Epithelial cell of proximal tubule (primary cell): ENCODE measurements at places on chromosomes 13 and 19.

GRCh38 chr13:74006666-74007065, 127.5 kb downstream of the KLF12 start:
- no peak for DNase-seq

DNA sequence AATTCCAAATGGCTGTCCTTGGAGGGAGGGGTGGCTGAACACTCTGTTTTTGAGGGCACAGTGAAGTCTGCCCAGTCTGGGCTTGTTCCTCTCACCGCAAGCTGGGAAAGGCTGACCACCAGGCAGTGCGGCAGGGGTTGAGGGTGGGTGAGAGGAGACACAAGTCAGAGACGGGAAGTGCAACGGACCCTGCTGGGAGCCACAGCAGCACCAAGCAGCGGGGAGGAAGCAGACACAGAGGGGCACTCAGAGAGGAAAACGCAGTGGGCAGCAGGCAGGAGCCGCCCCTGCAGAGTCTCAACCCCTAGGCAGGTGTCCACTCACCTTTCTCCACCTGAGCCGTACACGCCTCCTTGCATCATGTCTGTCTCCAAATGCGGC, 15.6 kb downstream of the AKAP8L start:
- DNase-seq = no peak

GRCh38 chr13:44230736-44231135, 142.9 kb upstream of the SERP2 start:
- DNase-seq = no peak

DNA sequence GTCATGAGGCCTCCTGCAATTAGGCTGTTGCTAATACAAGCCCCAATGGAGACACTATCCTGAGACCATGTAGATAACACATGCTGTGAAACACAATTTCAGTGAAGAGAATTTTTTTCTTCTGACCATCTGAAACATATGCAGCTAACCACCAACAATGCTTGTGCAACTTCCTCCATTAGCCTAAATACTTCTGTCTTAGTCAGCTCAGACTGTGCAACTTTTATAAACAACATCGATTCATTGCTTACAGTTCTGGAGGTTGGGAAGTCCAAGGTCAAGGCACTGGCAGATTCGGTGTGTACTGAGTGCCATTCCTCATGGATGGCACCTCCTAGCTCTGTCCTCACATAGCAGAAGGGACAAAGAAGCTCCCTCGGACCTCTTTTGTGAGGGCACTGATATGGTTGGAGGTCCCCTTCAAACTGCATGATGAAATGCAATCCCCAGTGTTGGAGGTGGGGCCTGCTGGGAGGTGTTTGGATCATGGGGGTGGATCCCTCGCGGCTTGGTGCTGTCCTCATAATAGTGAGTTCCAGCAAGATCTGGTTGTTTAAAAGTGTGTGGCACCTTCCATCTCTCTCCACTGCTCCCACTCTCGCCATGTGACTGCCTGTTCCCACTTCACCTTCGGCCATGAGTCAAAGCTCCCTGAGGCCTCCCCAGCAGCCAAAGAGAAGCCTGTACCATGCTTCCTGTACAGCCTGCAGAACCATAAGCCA, 27.7 kb downstream of the STK24 start:
- no peak for DNase-seq

DNA sequence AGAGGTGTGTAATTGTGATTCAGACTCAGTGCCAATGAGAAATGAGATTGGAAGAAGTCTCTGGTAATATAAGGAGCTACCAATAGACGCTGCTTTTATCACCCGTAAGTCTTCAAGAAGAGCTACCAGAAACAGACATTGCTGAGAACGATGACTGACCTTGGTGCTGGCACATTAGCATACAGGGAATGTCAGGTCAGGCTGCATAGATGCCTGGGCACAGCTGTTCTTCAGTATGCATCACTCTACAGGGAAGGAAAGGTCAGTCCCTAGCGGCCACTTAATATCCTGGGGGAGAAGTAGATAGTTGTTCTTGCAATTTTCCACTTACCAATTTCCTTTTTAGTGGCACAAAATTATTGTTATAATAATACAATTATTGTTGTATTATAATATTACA, 380.4 kb downstream of the PCDH9 start:
- DNase-seq = no peak

DNA sequence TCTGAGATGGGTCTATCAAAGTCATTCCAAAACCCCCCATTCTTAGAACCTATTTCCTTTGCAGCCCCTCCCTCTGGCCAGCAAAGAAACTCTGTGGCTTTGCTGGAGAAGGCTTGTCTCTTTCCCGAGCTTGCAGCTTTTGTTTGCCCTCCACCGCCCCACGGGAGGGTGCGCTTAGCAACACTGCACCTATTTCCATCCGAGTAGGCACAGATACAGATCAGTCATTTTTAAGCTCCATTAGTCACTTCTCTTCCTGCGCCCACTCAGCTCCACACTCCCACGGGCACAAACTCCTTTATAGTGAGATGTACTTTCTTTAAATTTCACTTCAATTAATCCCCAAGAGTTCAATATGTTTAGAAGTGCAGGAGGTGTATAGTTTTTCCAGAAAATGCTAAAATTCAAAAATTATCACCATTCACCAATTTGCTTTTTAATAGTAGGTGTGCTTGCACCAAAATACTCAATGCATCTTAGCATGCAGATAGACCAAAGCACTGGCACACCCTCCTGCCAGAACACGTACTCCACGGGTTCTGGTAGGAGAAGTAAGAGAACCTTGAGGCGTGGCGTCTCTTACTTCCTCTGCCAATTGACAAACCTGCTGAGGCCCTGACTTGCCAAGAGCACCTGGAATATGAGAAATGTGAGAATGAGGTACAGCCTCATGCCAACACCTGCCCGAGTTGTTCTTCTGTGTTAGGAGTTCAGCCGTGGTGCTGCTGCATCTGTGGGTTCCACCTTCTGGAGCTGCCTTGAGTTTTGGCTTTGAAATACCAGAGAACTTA, 183.7 kb downstream of the TEX29 start:
- DNase-seq = no peak

DNA sequence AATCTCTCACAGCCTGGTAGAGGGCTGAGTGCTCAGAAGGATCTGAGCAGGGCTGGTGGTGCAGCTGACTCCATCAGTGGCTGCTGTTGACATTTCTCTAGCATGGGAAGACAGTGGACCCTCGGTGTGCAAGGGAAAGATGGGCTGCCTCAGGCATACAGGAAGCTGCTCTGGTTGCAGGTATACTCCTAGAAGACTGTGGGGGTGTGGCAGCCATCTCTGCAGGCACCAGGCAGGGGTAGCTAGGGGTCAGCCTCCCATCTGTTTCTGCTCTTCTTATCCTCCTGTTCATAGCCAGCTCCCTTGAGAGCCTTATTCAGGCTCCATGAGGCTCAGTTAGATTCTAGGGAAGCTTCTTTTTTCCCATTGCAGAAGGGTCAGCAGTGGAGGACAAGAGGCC, 475.5 kb downstream of the TSHZ3 start:
- no peak for DNase-seq

- no peak for DNase-seq
Measured at GRCh38 chr13:113588394-113589111, 4.0 kb downstream of the TFDP1 start.

DNA sequence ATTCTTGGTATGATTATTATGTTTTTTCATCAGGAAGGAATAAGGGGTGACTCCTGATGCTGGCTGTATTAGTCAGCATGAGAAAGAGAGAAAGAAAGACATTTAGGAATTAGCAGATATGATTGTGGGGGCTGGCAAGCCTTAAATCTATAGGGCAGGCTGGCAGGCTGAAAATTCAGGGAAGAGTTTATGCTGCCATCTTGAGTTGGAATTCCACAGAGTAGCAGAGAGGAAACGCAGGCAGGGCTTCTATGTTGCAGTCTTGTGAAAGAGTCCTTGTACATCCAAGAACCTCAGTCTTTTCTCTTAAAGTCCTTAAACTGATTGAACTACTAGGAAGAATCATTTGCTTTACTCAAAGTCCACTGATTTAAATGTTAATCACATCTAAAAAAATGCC, 262.7 kb upstream of the SLC10A2 start:
- no peak for DNase-seq

- DNase-seq = no peak
Measured at GRCh38 chr13:112343591-112343990, 32.6 kb upstream of the SPACA7 start.

DNA sequence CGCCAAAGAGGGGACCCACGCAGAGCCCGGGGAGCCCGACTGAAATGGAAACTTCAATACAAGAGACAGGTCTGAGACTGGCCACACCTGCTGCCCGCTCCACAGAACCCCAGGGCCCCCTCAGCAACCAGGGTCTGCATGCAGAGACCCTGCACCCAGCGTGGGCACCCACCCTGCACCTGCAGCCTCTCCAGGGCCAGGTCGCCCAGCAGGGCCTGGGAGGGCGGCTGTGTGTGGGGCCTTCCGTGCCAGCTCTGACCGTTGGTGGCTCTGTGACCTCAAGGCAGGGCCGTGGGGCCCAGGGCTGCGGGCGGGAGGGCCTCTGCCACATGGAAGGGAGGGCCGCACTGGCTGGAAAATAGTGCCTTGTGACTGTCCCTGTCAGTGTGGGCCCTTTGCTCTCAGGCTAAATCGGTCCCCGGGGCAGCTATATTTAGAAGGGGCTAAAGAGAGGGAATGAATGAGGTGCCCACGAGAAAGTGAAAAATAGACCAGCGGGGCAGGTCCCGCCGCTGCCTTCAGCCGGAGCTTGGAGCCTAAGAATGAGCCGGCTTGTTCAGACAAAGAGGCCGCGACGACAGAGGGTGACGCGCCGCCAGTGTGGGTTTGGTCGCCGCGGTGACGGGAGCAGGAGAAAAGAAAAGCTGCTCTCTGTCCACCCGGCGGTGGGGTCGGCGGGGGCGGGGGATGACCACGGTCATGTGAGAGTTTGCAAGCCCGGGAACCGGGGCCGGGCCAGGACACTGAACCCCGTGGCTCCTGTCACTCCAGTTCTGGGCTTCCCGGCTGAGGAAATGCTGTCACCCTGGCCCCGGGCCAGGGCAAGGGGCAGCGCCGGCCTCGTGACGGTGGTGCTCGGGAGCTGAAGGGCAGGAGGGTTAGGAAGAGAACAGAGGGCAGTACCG, 70.5 kb downstream of the GADD45B start:
- no peak for DNase-seq
